Hematopoietic multipotent progenitor cell (in vitro differentiated cells): ENCODE measurements at places on chromosomes 13 and 19.

DNA sequence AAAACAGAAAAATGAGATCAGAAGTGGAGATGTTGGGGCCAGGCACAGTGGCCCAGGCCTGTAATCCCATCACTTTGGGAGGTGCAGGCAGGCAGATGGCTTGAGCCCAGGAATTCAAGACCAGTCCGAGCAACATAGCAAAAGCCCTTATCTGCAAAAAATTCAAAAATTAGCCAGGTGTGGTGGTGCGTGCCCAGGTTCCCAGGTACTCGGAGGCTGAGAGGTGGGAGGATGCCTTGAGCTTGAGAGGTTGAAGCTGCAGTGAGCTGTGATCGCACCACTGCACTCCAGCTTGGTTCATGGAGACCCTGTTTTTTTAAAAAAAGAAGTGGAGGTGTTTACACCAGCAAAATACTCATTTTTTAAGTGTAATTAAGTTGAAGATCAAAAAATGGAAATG is 6.6 kb upstream of the ZFP36 start:
- no peak for DNase-seq

DNA sequence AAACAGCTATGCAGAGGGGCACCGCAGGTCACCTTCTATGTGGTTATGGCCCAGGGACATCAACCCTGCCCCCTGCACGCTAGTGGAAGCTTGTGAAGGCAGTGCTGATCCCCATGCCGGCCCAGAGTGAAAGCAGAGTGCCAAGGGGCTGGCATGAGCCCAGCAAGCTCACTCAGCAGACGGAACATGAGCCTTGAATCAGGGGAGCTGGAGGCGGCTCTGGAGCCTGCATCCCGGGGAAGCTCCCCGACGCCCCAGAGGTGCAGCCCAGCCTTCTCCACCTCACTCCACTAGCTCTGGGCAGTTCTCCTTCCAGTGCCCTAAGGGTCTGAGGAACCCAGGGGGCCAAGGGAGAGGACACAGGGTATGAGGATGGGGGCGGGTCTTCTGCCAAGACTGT is 19.0 kb upstream of the ISYNA1 start:
- no peak for DNase-seq

GRCh38 chr13:94343243-94343585 is 136.3 kb downstream of the DCT start:
- no peak for DNase-seq

GRCh38 chr13:93172109-93172508 is 54.5 kb upstream of the GPC6 start:
- no peak for DNase-seq

GRCh38 chr13:109569958-109570711 is 216.2 kb downstream of the IRS2 start:
- DNase-seq: peak; percentile 62

DNA sequence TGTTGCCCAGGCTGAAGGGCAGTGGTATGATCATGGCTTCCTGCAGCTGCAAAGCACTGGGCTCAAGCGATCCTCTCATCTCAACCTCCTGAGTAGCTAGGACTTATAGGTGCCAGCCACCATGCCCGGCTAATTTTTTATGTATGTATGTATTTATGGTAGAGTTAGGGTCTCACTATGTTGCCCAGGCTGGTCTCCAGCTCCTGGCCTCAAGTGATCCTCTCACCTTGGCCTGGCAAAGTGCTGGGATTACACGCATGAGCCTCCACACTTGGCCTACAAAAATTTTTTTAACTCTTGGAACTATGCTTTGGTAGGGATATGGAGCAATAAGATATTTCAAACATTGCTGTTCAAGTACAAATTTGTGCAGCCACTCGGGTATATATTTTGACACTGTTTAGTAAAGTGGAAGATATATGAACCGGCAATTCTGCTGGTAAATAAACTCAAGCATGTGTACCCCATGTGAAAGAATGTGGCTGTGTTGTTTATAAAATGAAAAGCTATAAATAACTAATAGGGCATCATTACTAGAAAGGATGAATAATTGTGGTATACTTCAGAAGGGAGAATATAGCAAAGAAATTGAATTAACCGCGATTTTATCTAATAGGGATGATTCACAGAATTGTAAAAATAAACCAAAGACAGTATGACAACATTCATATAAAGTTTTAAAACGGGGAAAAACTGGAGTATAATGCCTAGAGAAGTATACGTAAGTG is 1.1 kb downstream of the ZNF566 start:
- DNase-seq: no peak

- DNase-seq: no peak
Observed at GRCh38 chr13:44412346-44412935, 38.8 kb downstream of the SERP2 start.

GRCh38 chr13:108785844-108786243 is 156.4 kb downstream of the MYO16 start:
- no peak for DNase-seq

DNA sequence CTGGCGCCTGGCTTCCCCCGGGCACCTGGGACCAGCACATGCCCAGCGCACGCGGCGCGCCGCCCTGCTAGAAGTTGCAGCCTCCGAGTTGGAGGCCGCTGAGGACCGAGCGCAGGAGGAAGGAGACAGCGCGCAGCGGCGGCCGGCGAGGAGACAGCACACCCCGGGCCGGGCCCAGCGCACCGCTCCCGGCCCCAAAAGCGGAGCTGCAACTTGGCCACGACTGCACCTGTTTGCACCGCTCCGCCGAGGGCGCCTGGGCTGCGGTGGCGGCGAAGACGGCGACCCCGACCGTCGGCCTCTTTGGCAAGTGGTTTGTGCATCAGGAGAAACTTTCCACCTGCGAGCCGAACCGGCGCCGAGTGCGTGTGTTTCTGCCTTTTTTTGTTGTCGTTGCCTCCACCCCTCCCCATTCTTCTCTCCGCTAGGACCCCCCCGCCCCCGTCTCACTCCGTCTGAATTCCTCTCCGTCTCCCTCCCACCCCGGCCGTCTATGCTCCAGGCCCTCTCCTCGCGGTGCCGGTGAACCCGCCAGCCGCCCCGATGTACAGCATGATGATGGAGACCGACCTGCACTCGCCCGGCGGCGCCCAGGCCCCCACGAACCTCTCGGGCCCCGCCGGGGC is at the start of gene SOX1:
TSS of gene SOX1 (plus strand) at position 34 of the 626 bp plus-strand sequence. CDS start at position 544, 510 bp downstream.
- no peak for DNase-seq

- no peak for DNase-seq
Observed at GRCh38 chr19:9885077-9885552, 50.0 kb downstream of the PIN1 start.

DNA sequence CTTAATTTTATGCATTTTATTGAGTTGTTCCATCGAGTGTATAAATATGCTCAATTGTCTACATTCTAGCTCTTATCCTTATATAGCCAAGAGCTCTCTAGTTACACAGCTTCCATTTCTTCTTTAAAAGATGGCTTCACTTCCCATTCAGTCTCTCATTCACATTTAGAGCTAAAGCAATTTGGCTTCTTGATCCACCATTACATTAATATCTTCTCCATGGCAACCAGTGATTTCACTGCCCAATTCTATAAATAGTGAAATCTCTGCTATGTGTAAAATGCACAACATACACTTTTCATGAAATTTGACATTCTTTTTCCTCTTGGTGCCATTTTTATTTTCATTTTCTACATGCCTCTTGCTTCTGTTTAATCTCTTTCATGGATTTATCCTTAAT is 696.9 kb upstream of the ATXN8OS start:
- DNase-seq: no peak

- no peak for DNase-seq
Observed at GRCh38 chr19:46124638-46125115, at the start of gene IGFL3. TSS of gene IGFL3 (minus strand) at chr19:46124688. CDS start at chr19:46124649, 39 bp downstream.

- no peak for DNase-seq
Observed at GRCh38 chr13:111319998-111320911, at the start of gene TEX29. TSS of gene TEX29 (plus strand) at chr13:111320642. CDS start at chr13:111320891, 249 bp downstream.
